GM03348 (cell line): ENCODE measurements at places on chromosomes 6 and 20.
A peak's percentile ranks its signal among the peaks of the same experiment; 100 is the strongest.

DNA sequence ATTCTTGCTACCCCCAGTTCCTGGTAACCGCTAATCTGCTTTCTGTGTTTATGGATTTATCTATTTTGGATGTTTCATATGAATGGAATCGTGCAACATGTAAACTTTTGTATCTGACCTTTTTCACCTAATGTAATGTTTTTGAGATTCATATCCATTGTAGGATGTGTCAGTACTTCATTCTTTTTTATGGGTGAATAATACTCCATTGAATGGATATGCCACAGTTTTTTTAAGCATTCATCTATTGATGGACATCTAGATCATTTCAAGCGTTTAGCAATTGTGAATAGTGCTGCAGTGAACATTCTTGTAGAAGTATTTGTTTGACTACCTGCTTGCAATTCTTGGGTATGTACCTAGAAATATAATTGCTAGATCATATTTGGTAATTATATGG lies 13.0 kb downstream of the KDM1B start:
- no peak for DNase-seq

GRCh38 chr20:34999021-34999451 lies 43.4 kb downstream of the MYH7B start:
- DNase-seq = no peak

DNA sequence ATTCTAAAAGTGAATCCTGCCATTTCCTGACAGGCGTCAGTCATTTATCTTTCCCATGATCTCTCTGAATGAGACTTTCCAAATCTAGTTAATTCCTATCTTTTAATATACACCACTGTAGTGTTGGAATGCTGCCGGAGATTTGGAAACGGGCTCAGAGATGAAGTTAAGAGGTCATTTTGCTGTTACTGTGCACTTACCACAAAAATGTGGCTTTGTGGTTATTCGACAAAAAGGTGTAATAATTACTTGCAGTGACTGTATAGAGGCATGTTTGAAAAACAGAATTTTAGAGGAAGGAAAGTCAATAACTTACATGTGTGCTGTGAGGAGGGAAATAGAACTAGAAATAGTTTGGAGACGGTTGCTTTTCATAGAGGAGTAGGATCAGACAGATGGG lies 460.2 kb upstream of the BTBD3 start:
- no peak for DNase-seq

DNA sequence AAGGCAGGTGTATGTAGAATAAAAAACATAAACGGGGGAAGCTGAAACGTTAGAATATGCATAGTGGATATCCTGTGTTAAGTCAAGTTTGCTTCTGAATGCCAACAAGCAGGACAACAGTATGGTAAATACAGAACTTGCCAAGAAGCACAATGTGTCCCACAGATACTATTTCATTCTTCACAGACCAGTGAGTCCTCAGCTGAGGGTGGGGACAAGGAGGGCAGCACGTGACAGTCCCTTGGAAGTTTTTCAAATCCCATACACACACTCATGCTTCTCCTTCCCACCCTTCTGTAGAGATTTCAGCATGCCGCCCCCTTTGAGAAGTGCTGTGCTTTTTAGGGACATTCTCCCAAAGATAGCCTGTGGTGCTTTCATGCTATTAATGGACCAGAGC lies 268.5 kb upstream of the ECI2 start:
- DNase-seq = no peak

DNA sequence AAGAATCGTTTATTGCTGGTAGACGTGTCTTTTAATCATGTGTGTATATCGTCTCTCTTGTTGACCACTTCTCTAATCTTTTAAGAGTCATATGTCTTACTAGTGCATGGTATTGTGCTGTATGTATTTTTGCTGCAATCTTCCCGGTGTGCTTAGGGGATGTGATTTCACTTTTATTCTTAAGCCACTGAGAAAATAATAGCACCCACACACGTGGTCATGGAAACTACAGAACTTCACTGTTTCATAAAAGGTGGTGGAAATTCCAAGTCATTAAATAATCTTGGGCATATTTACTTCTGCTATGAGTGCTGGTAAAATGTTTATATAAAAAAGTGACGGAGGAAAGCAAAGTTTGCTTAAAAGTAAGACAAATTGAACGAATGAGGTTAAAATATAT lies 3.0 kb upstream of the CDYL start:
- no peak for DNase-seq

DNA sequence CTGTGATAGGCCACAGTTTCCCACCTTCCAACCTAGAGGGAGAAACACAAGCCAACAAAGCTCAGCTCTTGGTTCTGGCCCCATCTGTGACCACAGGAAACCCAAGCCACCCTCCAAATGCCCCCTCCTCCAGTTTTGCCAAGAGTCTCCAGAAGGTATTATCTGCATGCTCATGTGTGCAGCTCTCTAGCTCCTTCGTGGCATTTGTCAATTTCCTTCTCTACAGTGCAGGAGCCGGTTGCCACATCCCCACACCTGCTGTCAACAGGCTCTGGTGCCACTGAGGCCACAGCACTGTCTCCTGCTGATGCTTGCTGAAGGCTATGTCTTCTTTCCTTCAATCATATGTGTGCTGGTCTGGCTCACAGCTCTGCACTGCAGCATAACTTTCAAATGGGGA lies 177.2 kb downstream of the CLIC5 start:
- DNase-seq = no peak

DNA sequence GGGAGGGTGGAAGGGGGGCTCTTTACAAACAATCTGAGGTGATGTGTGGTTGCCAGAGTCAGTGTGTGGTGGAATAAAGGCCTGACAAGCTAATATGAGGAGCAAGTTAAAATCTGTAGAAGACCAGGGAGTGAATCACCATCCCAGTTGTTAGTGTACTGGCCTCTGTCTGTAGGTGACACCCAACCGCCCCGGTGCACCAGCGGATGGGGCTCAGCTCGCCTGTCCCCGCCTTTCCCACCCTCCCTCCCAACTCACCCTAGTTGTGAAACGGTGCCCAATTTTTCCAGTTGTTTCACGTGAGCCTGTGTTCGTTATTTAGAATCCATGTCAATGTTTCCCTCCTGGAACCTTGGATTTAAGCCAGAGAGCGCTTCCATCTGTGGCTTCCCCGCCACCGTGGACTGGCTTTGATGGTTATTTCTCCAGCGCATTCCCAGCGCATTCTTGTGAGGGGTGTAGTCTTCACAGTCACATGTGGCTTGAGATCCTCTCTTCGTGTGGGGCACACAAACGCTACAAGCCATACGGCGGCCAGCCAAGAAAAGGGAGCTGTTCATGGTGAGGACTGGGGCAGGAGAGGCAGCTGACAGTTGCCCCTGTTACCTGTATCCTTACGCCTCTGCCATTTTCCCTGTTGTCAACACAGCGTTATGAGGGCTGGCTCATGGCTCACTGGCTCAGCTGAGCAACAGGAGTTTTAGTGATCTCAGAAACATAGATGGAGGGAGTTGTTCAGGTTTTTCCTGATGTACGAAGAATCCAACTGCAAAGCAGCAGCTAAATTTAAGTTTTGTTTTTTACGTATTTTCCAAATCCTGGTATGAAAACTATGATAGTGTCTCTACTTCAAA lies 137.6 kb downstream of the ZDHHC14 start:
- DNase-seq = peak; percentile 81

GRCh38 chr6:40164345-40164755 lies 230.1 kb upstream of the MOCS1 start:
- peak; percentile 60 for DNase-seq

- no peak for DNase-seq
These were observed 6.0 kb downstream of the RNF24 start for GRCh38 chr20:4009309-4009708.

GRCh38 chr20:48797275-48797825 lies 30.4 kb downstream of the PREX1 start:
- no peak for DNase-seq

DNA sequence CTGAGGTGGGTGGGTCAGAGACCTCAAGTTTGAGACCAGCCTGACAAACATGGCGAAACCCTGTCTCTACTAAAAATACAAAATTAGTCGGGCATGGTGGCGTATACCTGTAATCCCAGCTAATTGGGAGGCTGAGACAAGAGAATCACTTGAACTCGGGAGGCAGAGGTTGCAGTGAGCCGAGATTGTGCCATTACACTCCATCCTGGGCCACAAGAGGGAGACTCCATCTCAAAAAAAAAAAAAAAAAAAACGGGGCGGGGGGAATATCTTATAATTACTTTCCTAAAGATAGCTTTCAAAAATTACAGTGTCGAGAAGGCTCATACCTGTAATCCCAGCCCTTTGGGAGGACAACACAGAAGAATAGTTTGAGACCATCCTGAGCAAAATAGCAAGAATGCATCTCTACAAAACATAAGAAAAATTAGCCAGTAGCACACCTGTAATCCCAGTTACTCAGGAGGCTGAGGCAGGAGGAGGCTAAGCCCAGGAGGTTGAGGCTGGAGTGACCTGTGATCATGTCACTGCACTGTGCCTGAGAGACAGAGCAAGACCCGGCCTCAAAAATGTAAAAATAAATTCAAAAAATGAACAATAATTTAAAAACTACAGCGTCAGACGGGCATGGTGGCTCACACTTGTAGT lies 25.8 kb downstream of the CBFA2T2 start:
- no peak for DNase-seq

GRCh38 chr6:36054956-36055355 lies 27.3 kb downstream of the MAPK14 start:
- DNase-seq = no peak

GRCh38 chr6:131840936-131841583 lies 33.2 kb downstream of the ENPP1 start:
- no peak for DNase-seq

GRCh38 chr20:23656372-23656771 lies 18.6 kb upstream of the CST3 start:
- DNase-seq = no peak

DNA sequence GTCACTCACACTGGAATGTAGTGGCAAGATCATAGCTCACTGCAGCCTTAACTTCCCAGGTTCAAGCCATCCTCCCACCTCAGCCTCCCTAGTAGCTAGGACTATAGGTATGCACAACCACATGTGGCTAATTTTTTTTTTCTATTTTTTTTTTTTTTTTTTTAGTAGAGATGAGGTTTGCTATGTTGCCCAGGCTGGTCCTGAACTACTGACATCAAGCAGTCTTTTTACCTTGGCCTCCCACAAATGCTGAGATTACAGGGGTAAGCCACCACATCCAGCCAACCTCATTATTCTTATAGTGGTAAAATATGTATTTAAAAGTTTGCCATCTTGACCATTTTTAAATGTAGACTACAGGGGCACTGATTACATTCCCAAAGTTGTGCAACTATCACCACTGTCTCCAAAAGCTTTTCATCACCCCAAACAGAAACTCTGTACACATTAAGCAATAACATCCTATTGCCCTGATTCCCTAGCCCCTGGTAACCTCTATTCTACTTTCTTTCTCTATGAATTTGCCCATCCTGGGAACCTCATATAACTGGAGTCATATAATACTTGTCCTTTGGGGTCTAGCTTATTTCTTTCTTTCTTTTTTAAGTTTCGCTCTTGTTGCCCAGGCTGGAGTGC lies 268.0 kb upstream of the JARID2 start:
- DNase-seq = no peak

DNA sequence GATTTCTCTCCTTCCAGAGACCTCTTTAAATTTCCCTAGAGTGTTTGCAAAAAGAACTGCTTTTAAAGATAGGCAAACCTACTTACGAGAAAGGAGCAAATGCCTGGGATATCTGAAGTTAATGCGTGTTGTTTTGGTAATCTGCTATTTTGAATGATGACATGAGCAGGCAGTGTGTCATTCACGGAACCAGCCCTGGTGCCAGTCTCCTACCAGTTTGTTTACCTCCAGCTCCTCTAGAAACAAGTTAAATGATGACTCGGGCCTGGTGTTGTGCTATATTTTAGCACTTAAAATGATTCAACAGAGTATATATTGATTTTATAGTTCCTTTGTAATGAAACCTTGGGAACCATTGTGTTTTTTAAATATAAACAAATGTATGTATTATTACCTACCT lies 41.1 kb upstream of the MAP3K4 start:
- DNase-seq = peak; percentile 36

DNA sequence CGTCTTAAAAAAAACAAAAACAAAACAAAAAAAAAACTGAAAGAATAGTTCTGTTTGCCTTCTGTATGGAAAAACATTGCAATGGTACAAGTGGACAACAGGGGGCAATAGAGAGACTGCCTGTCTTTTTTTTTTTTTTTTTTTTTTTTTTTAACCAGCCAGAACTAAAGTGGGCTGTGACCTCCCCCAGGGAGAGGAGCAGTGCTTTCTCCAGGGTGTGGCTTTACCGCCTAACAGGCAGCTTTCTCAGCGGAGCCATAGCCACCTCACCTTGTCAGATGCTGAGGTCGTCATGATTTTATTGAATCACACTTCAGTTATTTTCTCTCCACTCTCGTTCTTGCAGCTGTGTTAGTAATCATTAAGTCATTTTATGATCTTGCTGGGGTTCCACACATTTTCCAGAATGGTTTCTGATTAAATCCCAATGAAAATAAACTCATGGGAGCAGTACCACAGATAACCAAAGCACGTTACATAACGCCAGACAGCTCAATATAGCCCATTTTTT lies 78.4 kb downstream of the GMPR start:
- DNase-seq = peak; percentile 73

DNA sequence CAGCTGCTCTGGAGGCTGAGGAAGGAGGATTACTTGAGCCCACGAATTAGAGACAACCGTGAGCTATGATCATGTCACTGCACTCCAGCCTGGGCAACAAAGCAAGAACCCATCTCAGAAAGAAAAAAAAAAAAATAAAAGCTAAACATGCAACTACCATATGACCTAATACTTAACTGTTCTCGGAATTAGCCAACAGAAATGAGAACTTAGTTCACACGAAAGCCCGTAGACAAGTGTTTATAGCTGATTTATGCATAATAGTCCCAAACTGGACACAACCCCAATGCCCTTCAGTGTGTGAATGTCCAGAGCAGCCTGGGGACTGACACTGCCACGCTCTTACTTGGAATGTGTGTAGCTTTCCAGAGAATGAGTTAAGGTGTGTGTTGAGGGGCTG lies 211.5 kb upstream of the PROKR2 start:
- no peak for DNase-seq

GRCh38 chr6:154767003-154767723 lies 33.9 kb downstream of the SCAF8 start:
- no peak for DNase-seq

DNA sequence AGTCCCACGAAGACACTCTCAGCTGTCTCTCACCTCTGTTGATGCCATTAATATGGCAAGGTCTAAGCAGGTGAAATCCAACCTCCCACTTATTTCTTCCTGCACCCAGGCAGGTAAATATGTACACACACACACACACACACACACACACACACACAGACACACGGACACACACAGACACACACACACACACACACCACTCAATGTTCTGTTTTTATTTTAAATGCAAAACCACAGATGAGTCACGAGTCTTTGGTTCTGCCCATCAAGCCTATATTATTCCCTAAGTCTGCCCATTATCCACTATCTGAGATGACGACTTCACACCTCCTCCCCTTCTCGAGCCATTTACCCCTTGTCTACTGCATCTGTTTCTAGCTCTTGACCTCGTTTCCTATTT lies 344.7 kb downstream of the CDH26 start:
- DNase-seq = no peak

- DNase-seq = no peak
These were observed 78.4 kb downstream of the FYN start for GRCh38 chr6:111794727-111795452.
